ENCODE measurements at places on chromosomes 4 and X.

- H3K4me3 ChIP-seq, result no peak overlapping the region
- H3K27me3 ChIP-seq, result no peaks in the 10 kb centered on the region
- 0 out of 2 replicates have a peak, but pooled peaks cover 4% of the 10 kb centered on the region for H3K4me1 ChIP-seq
Measured at GRCh38 chr4:103318327-103318726, 120.2 kb upstream of the CENPE start.

DNA sequence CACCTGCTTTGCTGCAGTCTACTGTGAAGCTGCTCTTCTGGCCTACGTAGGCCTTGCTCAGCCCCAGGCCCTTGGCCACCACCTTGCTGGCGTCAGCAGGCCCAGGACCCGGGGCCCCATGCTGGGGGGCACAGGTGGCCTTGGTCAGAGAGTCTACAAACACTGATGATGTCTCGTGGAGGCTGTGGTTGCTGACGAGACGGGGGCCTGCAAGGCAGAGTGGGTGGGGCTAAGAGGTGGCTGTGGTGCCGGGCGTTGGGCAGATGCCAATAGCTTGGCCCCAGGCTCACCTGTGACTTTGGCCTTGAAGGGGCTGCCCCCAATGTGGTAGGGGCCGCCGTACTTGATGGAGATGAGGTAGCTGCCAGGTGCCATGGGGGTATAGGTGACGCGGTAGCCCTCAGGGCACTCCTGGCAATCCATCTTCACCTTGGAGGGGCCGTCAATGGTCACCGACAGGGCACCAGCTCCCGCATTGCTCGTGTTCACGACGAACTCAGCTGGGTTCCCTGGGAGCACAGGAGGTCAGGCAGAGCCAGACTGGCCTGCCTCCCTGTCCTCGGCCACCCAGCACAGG lies 25.0 kb downstream of the FLNA start:
- H3K36me3 ChIP-seq, result peaks cover 48% of the 10 kb centered on the region
- DNase-seq, result no peak
- H3K4me3 ChIP-seq, result no peak overlapping the region
- H3K27ac ChIP-seq, result no peak overlapping the region
- no peaks in the 10 kb centered on the region for H3K27me3 ChIP-seq

DNA sequence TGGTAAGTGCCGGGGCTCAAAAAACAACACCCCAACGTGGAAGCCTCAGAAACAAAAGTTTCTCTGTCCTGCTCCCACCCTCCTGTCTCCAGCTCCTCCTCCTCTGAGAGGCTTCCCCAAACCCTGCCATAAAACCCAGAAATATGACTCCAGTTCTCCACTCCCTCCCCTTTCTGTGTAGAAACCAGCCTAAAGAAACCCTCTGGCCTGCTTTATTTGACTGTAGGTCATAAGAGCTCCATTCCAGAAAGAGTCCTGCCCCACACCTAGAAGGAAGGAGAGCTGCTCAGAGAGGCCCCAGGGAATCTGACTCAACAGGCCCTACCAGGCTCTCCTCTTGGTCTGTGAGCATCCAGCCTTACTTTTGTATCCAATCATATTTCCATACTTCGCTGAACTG lies 872 bp upstream of the S100P start:
- no peaks in the 10 kb centered on the region for H3K36me3 ChIP-seq
- no peak overlapping the region for H3K4me3 ChIP-seq
- no peaks in the 10 kb centered on the region for H3K4me1 ChIP-seq
- no peak for DNase-seq
- H3K27me3 ChIP-seq, result 0 out of 2 replicates have a peak, but pooled peaks cover 2% of the 10 kb centered on the region

DNA sequence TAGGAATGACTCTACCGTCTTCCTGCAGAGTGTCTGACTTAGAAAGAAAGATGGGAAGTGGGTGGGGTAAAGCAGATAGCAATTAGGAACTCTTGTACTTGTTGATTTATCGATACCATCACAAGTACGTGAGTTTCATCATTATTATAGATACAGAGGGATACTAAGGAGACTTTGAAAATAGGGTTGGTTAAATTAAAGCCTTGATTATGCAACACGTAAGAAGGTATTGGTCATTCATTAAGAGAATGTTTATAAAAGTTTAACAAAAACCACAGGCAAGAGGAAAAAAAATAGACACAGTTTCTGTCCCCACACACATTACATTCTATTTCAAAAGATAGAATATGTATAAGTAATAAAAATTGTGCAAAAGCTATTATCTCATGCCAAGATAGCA lies 65.9 kb upstream of the UGT2B7 start:
- no peak for DNase-seq
- no peaks in the 10 kb centered on the region for H3K36me3 ChIP-seq
- no peak overlapping the region for H3K4me3 ChIP-seq

DNA sequence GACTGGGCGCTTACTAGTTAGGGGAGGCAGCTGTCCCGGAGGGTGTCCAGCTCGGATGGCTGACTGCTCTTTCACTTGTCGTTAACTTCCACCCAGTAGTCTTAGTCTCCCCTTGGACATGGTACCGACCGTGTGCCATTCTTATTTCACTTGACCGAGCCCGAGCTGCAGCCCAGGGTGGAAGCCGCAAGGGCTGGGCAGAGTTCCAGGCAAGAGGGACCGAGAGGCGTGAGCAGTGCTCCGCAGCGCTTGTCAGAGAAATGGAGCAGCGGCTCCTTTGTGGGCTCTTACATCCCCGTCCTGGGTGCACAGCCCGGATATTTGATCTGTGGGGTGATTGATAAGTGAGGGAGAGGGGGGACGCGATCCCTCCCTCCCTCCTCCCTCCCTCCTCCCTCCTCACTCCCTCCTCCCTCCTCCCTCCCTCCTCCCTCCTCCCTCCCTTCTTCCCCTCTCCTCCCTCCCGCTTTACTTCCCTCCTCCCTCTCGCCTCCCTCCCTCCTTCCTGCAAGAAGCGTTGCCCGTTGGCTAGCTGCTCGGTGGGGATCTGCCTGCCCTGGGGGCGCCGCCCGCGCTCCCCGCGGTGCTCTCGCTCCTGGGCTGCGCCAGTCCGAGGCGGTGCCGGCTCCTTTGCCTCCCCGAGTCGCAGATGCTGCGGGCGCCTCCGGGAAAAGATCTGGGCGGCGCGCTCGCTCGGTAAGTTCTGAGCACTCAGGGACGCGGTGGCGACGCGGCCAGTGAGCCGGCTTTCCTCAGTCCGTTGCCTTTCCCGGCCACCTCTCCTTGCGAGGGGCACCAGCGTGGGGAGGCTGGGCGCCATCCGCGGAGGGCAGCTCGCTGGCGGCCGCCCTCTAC lies at the start of gene SLITRK2:
Gene SLITRK2 (plus strand): TSS at position 499 of the 855 bp plus-strand sequence. CDS start 4,597 bp downstream, outside the sequence.
- no peaks in the 10 kb centered on the region for H3K36me3 ChIP-seq
- H3K4me1 ChIP-seq, result peaks cover 8% of the 10 kb centered on the region
- no peak within 1 kb of the TSS for H3K27ac ChIP-seq
- H3K27me3 ChIP-seq, result peaks cover 52% of the 10 kb centered on the region

DNA sequence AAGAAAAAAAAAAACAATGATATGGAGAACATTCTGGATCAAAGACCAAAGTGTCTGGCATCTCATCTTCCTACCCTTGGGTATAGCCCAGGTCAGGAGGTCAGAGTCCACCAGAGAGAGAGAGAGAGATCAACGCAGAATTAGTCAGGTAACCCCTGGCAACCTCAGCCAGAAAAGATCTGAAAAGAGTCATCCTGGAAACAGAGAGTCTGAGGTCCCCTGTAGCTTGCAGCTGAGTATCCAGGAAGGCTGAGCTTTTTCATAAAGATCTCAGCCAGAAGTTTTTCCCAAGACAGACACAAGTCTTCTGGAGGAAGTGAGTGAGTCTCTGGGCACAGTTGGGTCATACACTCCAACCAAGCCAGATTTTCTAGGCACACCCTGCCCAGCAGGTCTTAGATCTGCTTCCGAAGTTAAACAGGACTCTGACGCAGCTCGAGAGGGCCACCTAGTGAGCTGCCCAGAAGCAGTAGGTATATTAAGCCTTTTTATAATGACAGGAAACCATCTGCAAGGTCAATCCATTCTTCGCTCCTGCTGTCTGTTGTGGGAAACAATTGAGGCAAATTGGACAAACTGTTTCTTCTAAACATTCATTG lies 35.7 kb downstream of the ACE2 start:
- no peaks in the 10 kb centered on the region for H3K36me3 ChIP-seq
- H3K4me3 ChIP-seq, result no peak overlapping the region
- no peaks in the 10 kb centered on the region for H3K27me3 ChIP-seq

DNA sequence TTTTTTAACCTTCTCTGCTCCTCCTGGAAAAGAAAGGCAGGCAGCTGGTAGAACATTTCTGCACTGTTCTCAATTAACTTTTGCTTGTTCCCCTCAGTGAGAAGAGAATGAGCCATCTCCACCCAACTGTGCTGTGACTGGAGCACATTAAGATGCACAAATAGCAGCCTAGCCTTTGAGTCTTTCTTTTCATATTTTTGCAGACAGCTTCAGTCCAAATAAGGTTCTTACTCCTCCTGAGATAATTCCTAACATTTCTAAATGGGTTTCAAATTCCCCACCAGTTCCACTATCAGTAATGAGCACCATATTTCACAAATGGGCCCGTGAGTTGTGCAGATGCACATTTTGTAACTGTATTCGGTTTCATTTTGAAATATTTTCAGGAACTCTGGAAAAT lies 118.6 kb downstream of the SPCS3 start:
- H3K27ac ChIP-seq, result no peak overlapping the region
- no peak for DNase-seq
- no peaks in the 10 kb centered on the region for H3K4me1 ChIP-seq
- H3K36me3 ChIP-seq, result no peaks in the 10 kb centered on the region

DNA sequence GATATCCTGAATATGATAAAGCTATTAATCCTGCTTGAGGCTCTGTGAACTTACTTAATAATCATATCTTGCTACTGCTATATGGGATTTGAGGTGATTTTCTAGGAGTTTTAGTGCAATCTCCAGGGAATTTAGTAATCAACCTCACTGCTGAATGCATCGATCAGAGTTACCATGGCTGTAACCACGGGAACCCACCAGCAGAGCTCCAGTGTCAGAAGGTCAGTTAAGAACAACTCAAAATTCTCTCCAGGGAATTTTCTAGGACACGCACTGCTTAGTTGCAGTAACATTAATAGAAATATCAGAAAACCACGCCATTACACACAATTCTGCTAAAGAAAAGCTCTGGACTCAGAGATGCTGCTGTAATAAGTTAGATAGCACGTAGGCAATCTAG lies 1477.2 kb upstream of the TENM3 start:
- no peak overlapping the region for H3K4me3 ChIP-seq
- H3K27me3 ChIP-seq, result no peaks in the 10 kb centered on the region
- H3K36me3 ChIP-seq, result peaks cover 3% of the 10 kb centered on the region
- no peak for DNase-seq
- H3K27ac ChIP-seq, result no peak overlapping the region

DNA sequence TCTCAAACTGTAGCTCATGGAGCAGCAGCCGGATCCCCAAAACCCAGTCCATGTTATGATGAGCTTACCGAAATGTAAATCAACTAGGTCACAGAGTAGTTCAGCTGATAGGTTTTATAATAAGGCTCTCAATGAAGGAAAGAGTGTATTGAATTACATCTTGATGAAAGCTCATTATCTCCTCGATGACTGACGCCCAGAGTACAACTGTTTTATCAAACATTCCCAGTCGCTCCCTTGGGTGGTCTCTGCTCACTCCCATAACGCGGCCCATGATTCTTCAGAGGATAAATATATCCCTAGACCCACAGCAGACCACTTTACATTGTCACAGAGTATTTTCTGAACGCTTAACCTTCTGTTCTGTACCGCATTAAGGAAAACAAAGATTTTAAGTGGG lies 452.3 kb upstream of the GALNT7 start:
- no peak overlapping the region for H3K27ac ChIP-seq
- no peak overlapping the region for H3K4me3 ChIP-seq
- no peaks in the 10 kb centered on the region for H3K27me3 ChIP-seq
- DNase-seq, result no peak
- no peaks in the 10 kb centered on the region for H3K4me1 ChIP-seq

DNA sequence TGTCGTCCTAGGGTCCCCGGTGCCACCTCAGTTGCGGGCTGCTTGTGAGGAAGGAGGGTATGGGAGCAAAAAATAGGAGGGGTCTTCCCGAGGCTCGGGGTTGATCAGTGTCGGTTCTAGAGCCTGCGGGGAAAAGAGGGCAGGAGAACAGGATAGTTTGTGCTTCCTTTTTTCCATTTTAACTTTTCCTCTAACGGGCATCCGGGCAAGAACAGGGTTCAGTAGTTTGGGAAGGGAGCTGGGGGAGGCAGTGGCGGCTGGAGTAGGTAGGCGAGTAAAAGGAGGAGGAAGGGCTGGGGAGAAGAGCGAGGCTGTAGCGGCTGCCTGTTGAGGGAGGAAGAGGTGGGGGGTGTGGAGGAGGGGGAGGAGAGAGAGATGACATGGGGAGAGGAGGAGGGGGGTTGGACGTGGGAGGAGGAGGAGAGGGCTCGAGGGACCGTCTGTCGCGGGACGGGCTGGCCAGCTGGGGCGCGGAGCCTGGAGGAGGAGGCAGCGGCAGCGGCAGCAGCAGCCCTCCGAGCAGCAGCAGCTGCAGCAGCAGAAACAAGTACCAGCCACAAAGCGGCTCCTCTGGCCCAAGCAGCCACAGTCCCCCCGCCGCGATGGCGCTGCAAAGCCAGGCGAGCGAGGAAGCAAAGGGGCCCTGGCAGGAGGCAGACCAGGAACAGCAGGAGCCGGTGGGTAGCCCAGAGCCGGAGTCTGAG lies at the start of gene SLC16A2:
Gene SLC16A2 (plus strand): TSS at position 458 of the 704 bp plus-strand sequence. CDS start 145 bp downstream, at position 603.
- no peaks in the 10 kb centered on the region for H3K36me3 ChIP-seq
- no peak within 1 kb of the TSS for H3K27ac ChIP-seq
- peak; percentile 60 for DNase-seq

GRCh38 chrX:41661366-41662095 lies 27.2 kb upstream of the GPR34 start:
- no peaks in the 10 kb centered on the region for H3K4me1 ChIP-seq
- no peaks in the 10 kb centered on the region for H3K27me3 ChIP-seq
- H3K36me3 ChIP-seq, result peaks cover 8% of the 10 kb centered on the region
- H3K27ac ChIP-seq, result no peak overlapping the region
- no peak for DNase-seq

DNA sequence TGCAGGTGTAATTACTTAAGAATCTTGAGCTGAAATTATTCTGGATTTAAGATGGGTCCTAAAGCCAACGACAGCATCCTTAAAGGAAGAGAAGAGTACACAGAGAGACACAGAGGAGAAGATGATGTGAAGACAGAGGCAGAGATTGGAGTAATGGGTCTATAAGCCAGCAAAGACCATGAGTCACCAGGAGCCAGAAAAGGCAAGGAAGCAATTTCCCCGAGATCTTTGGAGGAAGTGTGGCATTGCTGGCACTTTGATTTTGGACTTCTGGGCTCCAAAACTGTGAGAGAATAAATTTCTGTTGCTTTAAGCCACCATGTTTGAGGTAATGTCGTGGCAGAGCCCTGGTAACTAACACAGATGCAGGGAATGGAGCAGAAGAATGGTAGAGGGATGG lies 32.4 kb upstream of the LGI2 start:
- no peaks in the 10 kb centered on the region for H3K27me3 ChIP-seq
- no peak overlapping the region for H3K4me3 ChIP-seq
- H3K4me1 ChIP-seq, result peaks cover 6% of the 10 kb centered on the region
- H3K27ac ChIP-seq, result no peak overlapping the region
